NCI-H2081 (cell line): ENCODE measurements at places on chromosomes 7 and 10.

- DNase-seq: no peak
Measured at GRCh38 chr7:121490309-121490708, 94.2 kb upstream of the FAM3C start.

DNA sequence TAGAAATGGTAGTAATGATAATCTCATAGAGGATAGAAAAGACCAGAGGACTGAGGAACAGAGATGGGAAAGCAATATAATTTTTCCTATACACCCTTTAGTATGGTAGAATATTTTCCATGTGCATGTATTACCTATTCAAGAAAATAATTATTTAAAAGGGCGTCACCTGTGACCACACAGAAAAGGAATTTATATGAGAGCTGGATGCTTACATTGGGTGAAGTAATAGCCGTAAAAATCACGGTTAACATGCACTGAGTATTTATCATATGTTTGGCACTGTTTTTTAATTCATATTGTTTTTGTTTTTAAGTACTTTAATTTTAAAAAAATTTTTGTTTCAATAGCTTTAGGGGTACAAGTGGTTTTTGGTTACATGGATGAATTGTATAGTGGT lies 195.1 kb downstream of the IPMK start:
- no peak for DNase-seq

DNA sequence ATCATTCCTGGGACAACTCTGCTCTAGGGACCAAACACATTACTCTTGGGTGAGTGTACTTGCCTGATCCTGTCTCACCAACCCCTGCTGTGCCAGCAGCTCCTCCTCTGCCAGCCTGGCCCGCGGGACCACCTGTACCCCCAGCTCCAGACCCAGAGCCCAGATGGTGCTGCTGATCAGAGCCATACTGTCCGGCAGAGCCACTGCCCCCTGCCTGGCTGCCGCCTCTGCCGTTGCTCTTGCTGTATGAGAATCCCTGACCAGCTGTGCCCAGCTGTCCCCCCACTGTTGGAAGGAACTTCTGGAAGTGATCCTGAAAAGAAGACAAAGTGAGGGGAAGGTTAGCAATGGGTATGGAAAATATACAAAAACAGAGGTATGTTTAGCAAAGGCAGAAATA lies 6.9 kb downstream of the MYOZ1 start:
- no peak for DNase-seq

GRCh38 chr10:102200751-102201640 lies 25.1 kb upstream of the ELOVL3 start:
- no peak for DNase-seq

DNA sequence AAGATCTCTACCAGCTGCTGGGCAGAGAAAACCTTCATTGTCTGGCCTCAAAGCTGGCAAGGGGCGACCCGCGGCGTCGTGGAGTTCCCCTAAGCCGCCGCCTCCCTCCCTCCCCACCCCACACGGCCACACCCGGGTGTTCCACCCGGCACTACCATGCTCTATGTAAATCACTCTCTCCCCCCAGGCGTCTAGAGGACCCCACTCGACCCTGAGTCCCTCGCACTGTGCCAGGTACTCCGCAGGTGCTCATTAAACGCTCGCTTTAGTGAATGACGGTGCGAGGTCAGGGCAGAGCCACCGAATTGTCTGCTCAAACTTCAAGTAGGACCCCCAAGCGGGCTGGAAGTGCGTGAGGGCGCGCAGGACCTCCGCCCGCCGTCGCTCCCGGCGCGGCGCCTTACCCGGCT lies 628 bp downstream of the PARP12 start:
- peak; percentile 39 for DNase-seq
